ENCODE measurements at places on chromosomes 1 and 21. TPM values are rescaled to one million over a fixed set of nuclear protein-coding genes. Genes with fewer than 3 reads are reported as not detected.

The CBR3 gene
- total RNA-seq, result 0.16 TPM

The EXO1 gene
- total RNA-seq, result 0.34 TPM

The KCNE1 gene
- 0.34 TPM for total RNA-seq

The TNFRSF9 gene
- total RNA-seq, result 0.09 TPM

The LIPI gene
- not detected for total RNA-seq

The MYBPH gene
- not detected for total RNA-seq

The OR2L3 gene
- total RNA-seq, result not detected

The AMY1A gene
- total RNA-seq, result 0.38 TPM

The ALX3 gene
- not detected for total RNA-seq

The DNAI4 gene
- total RNA-seq, result 5.4 TPM

Data from pancreas (tissue), 10 donors.